ENCODE measurements at places on chromosomes 2 and 18.
A peak's percentile ranks its signal among the peaks of the same experiment; 100 is the strongest.

- DNase-seq: no peak
Measured at GRCh38 chr2:40118622-40119021, 333.3 kb downstream of the SLC8A1 start.

DNA sequence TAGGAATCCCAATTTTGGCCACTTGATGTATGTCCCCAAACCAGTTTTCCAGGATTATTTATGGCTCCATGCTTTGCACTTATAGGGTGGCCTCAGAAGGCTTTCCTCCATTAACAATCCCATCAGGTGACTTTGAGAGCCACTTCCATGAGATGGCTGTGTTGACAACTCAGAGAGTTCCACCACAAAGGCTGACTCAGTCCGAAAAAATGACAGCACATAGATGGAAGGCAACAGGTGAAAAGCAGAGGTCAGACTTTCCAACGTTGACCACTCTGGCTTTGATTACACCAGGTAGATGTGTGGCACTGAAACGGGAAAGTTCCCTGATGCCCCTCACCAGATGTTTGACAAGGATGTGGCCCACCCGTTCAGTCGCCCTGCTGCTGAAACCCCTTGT is 431.4 kb upstream of the TNP1 start:
- no peak for DNase-seq

DNA sequence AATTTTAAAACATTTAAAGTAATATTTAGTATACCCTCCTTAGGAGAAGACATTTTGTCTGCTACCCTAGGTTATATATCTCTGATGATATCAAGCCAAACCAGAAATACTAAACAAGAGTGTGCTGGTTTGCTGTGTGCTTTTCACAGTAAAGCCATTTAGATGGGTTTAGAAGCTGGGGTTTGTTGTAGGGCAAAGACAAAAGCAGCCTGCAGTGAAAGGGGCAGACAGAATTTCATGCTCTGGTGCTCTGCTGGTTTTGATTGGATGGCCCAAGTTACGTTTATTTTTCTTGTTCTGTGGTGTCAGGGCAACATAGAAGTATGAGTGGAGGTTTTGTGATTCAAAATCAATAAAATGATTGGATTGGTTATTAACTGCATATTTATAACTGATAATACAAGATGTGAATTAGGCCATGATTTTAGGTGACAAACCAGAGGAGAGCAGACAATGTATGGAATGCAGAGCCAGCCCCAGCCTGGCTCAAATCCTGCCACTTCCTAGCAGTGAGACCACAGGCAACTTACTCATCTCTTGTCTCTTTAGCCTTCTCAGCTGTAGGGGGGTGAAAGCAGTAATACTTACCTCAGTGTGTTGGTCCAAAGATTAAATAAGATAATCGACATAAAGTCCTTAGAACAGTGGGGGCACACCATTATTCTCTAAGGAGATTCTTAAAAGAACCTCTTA is 30.9 kb upstream of the IER3IP1 start:
- no peak for DNase-seq

DNA sequence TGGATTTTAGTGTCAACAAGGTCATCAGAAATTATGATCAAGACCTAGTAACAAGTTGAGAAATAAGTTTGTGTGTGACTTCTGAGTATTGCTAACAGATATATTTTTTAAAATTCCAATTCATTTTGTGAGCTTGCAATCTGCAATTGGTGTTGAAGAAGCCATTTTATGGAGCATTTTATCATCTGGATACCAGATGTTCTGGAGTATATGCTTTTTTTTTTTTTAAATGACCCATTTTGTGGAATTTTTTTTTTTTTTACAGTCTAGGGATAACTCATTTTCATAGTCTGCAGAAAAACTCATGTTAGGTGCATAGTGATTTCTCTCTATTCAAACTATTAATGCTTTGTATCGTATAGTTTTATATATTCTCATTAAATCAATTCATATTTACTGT is 12.6 kb downstream of the QPCT start:
- no peak for DNase-seq

GRCh38 chr2:8282858-8283252 is 399.0 kb upstream of the ID2 start:
- no peak for DNase-seq

GRCh38 chr2:34901739-34902138 is 1302.6 kb upstream of the FAM98A start:
- DNase-seq: no peak

- DNase-seq: no peak
Measured at GRCh38 chr2:106863387-106863786, 22.6 kb downstream of the ST6GAL2 start.

- peak; percentile 56 for DNase-seq
Measured at GRCh38 chr2:207528980-207529329, 807 bp upstream of the CREB1 start.

- no peak for DNase-seq
Measured at GRCh38 chr2:217671075-217671474, 331.7 kb downstream of the TNS1 start.

DNA sequence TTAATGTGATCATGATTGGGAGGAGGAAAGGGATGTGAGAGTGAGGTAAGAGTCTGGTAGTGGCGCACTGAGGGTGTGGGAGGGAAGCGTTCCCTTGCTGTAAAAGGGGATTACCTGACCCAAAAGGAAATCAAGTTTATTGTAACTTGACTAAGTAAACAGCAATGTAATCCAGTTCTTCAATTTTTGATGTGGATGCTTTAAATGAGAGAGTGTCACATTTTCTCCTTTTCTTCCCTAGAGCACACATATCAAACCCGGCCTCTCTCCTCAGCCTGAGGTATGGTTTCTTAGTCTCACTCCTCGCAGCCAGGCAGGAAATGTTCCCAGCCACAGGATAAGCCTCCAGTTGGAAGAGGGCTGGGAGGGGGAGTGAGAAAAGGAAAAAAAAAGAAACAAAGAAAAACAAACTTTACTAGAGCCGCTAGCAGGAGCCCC is 688 bp upstream of the ARHGAP28 start:
- DNase-seq: no peak

GRCh38 chr18:8893221-8893620 is 187.9 kb downstream of the MTCL1 start:
- DNase-seq: no peak

DNA sequence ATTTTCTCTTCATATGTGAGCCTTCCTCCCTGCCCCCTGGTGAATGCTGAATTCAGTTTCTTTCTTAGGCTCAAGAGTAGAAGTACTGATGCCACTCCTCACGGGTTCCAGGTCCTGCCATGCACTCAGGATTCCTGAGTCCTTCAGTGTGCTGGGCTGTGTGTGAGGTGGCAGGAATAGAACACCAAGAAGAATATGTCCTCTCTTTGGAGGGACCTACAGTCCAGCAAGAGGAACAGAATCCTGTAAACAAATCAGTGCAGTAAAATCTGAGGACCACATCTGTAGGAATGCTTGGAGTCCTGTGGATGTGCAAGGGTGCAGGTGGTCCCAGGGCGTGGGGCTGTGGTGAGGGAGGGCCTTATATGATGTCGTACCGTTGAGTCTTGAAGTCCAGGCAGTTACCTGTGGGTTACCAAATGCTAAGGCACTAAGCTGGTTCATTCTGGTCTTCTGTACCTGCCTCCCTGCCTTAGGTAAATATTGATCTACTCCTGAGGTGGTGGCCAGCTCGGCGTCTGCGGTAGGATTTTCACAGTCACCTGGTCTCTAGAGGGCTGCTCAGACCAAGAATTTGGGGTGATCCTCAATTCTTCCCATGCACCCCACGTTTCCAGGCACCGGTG is 5.5 kb downstream of the ASAP2 start:
- DNase-seq: no peak

DNA sequence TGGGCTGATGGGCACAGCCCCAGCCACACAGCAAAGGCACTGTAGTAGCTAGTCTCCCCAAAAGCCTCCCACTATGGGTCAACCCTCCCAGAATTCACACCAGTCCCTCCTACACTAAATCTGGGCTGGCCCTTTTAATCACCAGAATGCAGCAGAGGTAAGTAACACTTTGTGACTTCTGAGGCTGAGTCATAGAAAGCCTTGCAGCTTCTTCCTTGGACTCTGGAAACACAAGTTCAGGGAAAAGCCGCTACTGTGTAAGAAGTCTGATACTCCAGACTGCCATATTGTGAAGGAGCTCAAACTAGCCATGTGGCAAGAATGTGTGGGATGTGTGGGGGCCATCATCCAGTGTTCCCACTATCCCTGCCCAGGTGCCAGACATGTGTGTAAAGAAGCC is 19.0 kb upstream of the SIX2 start:
- DNase-seq: no peak

DNA sequence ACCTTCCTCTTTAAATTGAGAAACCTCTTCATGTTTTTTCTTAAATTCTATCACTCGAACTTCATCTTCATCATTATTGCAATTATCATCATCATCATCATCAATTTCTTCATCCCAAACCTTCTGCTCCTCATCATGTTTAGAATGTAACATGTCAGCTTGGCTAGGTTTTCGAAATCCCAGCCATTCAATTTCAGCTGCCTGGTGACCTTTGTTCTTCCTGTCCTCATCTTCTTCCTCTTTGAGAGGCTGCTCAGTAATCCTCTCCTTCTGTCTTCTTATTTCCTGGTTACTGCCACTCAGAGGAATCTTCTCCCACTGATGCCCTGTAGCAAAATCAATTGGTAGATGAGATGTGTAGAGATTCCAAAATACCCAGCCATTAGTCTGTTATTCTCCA is 4.2 kb downstream of the ERMN start:
- no peak for DNase-seq

GRCh38 chr2:120596191-120596811 is 139.4 kb upstream of the GLI2 start:
- no peak for DNase-seq
